ENCODE measurements at places on chromosomes 4 and X.

DNA sequence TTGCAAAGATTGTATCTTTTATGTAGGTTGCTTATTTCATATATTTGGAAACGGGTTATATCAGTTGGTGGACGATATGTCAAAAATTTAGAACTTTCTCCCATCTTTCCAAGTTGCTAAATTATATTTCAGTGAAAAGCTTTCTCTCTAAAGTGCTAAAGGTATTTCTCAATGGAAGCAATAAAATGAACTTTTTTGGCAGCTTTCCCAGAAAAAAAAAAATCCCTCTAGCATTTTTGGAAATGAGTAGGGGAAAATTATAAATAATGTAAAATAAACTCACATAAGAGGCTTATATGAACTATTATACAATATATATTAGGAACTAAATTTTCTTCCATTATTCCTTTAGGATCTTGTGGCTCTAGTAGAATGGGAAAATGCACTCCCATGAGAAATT, 152.2 kb downstream of the GRID2 start:
- DNase-seq, result no peak

DNA sequence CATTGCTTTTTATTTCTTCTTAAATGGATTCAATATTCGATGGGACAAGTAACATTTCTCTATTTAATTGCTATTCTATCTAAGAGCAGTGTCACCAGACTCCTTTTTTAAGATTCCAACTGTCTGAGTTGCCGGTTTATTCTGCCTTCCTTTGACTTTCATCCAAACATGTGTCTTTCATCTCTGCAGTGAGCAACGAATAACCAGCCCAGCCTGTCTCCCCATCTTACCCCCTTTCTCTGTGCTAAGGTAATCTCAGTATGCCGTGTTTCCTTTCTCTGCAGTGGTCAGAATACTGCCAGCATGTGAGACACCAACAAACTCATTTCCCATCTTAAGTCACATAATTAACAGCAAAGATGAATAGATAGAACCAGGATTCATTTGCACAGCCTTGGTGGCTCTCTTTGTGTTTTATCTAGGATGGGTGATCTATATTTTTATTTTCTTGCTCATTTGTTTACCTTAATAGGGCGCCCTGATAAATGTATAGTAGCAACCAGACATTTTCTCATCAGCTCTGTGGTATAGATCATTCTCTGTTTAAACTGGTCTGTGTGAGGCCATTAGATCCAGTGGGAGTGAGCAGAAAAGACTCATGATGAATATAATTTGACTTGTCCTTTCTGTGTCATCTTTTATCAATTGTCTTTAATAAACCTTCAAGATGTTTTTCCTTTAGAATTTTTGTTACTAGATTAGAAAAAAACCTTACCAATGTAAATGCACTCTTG, 394.8 kb upstream of the IGFBP7 start:
- no peak for DNase-seq

DNA sequence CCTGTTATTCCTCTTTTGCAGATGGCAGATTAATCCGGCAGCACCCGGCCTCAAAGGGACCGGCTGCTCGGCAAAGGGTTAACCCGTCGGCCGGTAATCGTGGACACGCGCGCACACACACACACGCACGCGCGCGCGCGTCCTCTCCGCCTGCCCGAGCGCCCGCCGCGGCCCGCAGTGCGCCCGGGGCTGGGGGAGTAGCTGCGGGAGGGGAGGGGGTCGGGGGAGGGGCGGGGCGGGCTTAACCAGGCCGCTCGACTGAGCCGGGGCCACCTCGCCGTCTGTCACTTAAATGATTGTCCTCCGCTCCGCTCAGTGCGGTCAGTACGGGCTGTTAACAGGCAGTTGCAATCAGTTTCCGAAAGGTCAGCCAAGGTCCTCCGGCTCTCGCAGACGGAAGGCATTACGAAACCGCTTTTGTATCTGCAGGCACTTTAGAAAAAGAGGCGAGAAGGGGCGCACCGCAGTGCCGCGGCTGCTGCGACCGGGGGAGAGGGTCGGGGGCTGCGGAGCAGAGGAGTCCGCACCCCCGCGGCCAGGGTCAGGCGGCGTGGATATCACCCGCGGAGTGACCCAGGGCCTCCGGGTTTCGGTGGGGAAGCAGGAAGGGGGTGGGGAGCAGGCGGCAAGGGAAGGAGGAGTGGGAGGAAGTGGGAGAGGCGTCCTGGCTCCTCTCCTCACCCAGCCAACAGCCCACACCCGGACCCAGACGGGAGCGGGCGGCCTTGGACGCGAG, 57.3 kb upstream of the BCOR start:
- DNase-seq, result no peak

DNA sequence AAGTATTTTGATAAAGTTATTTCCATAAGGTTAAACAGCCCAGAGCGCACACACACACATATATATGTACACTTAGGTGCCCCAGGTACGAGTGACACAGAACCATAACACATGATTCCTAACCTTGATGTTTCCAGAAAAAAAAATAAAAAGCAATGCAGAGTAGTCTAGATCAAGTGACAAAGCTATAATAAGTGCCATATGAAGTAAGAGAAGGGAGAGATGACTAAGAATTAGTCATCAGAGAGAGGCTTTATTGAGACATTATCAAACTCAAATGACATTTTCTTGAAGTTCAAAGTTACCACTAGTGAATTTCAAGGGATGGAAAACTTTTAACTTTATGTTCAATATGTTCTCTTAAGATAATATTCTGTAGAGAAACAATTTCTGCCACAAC, 215.0 kb downstream of the HTR2C start:
- no peak for DNase-seq

GRCh38 chr4:26199596-26199995, 121.2 kb upstream of the RBPJ start:
- no peak for DNase-seq

DNA sequence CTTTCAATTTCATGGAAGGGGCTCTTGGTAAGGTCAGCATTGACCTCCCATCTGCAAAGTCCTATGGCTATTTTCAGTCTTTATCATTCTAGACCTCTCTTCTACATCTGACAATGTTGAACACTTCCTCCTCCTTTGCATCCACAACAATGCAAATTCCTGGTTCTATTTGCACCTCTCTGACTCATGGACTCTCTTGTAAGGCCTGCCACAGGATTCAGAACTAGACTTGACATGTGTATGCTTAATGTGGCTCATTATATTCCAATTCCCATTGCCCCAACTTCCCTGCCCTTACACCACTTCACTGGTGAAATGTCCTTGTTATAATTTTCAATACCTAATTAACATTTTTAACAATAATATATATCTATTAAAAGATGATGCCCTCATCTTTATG, 314.3 kb upstream of the FGF13 start:
- DNase-seq, result no peak

GRCh38 chr4:188647820-188648370, 508.7 kb downstream of the TRIML1 start:
- DNase-seq, result no peak

Data from stimulated activated CD8-positive, alpha-beta memory T cell treated with anti-CD3 and anti-CD28 coated beads, Interleukin-4, amount 100 ng/mL, for 4 hours (primary cell).